ENCODE measurements at places on chromosomes 11 and 22.

DNA sequence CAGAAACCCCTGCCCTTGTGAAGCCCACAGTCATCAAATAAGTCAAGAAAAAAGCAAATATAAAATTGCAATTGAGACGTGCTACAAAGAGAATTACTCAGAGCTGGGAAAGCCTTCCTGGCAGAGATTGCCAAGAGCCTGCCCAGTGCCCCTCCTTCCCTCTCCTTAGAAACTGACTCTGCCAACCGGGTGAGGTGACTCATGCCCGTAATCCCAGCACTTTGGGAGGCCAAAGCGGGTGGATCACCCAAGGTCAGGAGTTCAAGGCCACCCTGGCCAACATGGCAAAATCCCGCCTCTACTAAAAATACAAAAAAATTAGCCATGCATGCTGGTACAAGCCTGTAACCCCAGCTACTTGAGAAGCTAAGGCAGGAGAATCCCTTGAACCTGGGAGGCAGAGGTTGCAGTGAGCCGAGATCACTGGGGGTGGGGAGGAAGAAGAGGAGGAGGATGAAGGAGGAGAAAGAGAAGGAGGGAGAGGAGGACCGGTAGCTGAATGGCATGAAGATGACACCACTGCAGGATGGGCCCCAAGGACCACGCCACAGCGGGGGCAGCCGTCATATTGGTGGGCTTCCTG lies 76.1 kb upstream of the RTL6 start:
- no peak for DNase-seq

DNA sequence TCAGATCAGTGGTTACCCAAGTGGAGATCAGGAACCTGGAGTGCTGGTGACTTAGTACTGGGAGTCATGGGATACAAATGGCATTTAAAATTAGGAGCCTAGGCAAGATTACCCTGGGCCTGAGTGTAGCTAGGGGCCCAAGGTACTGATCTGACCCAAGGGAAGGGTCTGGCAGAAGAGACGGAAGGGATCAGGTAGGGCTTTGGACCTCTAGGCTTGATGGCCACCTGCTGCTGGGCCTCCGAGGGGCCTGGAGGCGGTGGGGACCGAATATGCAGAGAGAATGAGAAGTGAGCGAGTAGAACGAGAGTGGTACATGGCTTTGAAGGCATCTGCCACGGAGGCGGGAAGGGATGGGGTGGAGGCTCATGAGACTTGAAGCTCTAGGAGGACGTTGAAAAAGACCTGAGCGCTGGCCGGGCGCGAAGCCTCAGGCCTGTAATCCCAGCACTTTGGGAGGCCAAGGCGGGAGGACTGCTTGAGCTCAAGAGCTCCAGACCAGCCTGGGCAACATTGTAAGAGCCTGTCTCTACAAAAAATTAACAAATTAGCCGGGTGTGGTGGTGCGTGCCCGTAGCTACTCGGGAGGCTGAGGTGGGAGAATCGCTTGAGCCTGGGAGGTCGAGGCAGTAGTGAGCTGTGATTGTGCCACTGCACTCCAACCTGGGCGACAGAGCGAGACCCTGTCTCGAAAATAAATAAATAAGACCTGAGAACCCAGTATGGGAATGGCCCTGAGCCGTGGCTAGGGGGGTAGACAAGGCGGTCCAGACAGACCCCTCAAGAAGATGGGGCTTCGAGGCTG lies 563 bp upstream of the PPIL2 start:
- no peak for DNase-seq

DNA sequence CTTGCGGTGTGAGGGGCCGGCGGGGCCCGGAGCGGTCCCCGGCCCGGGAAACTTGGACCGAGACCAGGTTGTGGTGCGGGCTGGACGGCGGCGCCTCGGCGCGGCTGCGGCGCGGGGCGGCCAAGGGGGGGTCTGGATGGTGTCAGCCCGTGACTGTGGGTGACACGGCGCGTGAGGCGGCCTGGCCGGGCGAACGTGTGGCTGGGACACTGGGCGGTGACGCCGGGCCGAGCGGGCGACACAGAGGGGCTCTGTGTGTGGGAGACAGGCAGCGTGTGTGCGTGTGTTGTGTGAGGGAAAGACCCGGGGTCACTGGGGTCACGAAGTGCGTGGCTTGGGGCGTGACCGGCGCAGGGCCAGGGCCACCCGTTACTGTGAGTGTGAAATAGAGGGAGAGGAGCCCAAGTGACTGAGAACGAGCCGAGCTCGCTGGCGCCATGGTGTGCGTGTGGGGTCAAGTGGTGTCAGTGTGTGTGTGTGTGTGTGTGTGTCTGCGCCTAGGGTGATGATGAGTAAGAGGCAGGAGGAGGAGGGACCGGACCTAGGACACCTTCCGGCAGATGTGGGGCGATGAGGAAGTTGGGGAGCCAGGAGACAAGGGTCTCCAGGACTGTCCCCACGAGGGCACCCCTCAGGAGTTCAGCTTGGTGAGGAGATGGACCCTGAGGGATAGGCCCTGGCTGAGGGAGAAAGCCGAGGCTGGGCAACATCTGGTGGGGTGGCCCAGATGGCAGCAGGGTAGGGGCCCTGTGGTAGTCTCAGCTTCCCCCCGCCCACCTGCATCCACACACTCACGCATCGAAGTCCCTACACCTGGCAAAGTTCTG lies 817 bp downstream of the RELT start:
- DNase-seq, result peak; percentile 18

DNA sequence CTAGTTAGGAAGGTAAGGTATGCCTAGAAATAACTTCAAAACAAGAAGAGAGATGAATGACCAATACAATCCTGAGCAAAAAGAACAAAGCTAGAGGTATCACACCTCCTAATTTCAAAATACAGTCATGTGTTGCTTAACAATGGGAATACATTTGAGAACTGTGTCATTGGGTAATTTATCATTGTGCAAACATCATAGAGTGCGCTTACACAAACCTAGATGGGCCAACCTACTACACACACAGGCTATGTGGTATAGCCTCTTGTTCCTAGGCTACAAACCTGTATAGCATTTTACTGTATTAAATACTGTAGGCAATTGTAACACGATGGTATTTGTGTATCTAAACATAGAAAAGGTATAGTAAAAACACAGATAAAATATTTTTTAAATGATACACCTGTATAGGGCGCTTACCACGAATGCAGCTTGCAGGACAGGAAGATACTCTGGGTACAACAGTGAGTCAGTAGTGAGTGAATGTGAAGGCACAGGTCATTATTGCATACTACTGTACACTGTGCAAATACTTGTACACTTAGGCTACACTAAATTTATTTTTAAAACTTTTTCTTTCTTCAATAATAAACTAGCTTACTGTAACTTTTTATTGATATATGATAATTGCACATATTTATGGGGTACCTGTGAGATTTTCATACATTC lies 48.2 kb downstream of the STK33 start:
- DNase-seq, result no peak

DNA sequence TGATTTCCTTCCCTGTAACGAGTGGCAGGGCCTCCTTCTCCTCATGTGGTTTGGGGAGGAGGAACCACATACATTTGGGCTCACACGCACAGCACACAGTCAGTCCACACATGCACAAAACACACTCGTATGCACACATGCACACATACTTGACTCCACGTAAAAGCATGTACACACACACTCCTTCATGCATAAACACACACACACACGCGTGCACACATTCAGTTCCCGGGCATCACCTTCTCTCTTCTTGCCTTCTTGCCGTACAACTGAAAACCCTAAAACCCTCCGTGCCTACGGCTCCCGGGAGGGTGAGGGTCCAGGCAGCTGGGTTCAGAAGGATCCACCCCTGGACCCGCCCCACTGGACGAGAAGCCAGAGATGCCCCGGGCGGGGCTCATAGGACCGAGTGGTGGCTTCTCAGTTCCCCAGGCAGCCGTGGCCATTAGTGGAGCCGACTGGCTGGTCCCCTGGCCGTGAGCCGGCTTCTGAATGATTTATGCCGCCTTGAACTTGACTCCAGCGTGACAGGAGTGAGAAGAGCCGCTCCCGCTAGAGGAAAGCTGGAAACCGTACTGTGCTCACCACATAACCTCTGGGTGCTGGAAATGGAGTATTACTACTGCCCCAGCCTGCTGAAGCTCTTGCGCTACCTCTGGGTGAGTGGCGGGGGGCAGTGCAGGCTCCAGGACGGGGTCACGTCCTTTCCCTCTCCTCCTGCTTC lies 117.4 kb downstream of the KIAA1671 start:
- no peak for DNase-seq

DNA sequence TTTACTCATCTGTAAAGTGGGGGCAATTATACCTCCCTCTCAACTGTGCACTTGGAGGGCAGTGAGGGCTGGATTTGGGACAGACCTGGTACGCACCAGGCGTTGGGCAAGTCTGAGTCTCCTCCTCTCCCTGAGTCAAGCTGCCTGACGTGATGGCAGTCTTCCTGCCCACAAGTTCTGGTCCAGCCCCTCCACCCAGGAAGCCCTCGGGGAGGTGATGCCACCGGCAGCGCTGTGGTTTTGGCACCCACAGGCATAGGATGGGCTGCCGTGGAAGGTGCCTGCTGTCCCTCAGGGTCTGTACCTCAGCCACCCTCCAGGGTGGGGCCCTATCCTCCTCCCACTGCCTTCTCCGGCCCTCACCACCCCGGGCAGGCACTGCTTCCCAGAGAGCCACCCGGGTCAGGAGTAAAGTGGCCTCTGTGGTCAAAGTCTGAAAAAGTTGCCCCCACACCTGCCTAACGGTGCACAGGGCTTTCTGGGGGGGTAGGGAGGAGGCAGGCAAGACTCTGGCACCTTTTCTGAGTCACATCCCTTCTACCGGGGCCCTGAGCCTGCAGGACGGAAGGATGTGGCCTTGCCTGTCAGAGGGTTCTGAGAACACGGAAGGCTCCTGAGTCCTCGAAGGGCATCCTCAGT lies 6.5 kb upstream of the APOBEC3H start:
- peak; percentile 70 for DNase-seq

- DNase-seq, result no peak
These were observed 28.2 kb downstream of the DBX1 start for GRCh38 chr11:20131788-20132666.

GRCh38 chr22:50526834-50527801 lies 1.7 kb upstream of the SCO2 start:
- DNase-seq, result no peak

- no peak for DNase-seq
These were observed 62.4 kb downstream of the DSCAML1 start for GRCh38 chr11:117734601-117735024.

DNA sequence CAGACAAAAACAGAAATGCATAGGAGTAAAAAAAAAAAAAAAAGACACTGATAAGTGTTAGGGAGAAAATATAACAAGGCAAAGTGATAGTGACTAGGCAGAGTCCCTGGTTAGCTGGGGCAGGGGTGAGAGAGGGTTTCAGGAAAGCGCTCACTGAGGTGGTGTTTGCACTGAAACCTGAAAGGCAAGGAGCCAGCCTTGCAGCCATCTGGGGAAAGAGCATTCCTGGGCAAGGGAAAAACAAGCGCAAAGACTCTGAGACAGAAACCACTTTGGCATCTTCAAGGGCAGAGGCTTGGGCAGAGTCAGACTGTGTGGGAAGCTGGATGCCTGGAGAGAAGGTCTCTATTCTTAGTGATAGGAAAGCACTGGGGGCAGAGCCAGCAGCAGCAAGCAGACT lies 14.5 kb downstream of the CLMP start:
- no peak for DNase-seq

DNA sequence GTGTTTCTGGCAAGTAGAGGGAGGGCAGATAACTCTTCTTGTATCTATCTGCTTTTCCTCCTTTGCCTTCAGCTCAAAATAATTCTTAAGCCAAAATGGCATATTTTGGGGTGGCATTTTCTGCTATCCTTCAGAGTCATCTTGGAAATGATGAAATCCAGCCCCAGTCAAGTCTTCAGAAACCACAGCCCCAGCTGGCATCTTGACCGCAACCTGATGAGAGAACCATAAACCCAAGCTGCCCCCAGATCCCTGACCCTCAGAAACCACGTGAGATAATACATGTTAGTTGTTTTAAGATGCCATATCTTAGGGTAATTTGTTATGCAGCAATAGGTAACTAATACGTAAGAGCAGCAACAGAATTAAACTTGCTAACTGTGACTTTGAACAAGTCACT lies 15.1 kb upstream of the PAMR1 start:
- no peak for DNase-seq

Data from stimulated activated CD8-positive, alpha-beta memory T cell treated with anti-CD3 and anti-CD28 coated beads, Interleukin-2, amount 100 ng/mL, for 1 hour (primary cell).